CD4-positive, alpha-beta T cell treated with Interleukin-6 at 100 ng/mL for 8 hours (primary cell): ENCODE measurements at places on chromosomes 5 and 9.

DNA sequence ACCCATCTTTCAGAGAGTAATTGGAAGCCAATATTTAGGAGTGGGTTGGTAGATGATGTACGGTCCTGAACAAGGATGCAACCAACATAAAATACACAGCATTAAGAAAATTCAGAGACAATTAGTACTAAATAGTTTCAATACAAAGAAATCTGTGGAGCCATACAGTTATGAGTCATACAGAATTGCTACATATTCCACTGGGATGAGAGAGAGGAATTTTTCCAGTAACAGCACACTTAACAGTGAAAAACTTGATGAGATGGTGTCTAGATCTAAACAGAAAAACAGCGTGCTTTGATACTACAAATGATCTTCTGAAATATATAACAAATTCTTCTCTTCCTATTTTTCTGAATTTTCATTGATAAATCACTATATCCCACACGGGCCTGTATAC lies 1999.3 kb upstream of the CDH9 start:
- DNase-seq: no peak

GRCh38 chr9:128635266-128636023 lies 21.2 kb downstream of the DYNC2I2 start:
- DNase-seq: no peak

- no peak for DNase-seq
These were observed 514.9 kb upstream of the ARRDC3 start for GRCh38 chr5:91898019-91898418.

DNA sequence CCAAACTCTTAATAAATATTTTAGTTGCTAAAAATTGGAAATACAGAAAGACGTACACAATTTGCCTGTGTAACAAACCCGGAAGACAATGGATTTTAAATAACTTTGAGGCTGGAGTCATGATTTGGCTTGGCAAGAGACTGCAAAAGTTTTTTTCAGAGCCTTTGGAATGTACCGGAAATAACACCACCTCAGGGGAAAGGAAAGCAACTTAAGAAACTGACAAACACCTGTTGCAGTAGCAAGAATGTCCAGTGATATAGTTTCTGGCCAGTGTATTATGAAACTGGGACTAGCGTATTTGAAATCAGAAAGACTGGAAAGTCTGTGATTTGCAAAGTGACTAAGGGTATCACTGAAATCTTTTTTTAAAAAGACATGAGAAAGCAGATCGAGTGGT lies 842 bp downstream of the MUSK start:
- DNase-seq: no peak

GRCh38 chr9:133980864-133981588 lies 11.1 kb downstream of the VAV2 start:
- no peak for DNase-seq

DNA sequence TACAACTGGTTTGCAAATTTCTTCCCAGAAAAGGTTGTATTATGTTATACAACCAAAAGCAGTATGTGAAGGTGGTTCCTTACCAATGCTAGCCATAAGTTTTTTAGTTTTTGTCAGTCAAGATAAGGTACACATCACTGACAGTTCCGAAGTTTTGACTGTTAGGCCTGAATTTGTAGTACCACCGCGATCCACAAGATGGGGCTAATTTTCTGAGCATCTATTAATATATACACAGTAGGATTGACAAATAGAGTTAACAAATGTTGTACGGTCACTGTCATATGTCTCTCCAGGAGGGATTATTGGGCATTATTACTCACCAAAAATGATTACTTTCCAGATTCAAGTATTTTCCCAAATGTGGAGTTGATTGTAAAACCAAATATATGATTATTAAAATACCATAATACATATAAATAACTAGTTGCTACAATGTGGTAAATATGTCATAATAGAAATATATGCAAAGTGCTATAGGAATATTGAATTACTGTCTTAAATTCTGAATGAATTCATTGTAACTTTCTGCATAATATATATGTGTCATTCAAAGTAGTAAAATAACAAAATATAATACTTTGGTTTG lies 28.4 kb upstream of the LRRC19 start:
- peak; percentile 17 for DNase-seq

DNA sequence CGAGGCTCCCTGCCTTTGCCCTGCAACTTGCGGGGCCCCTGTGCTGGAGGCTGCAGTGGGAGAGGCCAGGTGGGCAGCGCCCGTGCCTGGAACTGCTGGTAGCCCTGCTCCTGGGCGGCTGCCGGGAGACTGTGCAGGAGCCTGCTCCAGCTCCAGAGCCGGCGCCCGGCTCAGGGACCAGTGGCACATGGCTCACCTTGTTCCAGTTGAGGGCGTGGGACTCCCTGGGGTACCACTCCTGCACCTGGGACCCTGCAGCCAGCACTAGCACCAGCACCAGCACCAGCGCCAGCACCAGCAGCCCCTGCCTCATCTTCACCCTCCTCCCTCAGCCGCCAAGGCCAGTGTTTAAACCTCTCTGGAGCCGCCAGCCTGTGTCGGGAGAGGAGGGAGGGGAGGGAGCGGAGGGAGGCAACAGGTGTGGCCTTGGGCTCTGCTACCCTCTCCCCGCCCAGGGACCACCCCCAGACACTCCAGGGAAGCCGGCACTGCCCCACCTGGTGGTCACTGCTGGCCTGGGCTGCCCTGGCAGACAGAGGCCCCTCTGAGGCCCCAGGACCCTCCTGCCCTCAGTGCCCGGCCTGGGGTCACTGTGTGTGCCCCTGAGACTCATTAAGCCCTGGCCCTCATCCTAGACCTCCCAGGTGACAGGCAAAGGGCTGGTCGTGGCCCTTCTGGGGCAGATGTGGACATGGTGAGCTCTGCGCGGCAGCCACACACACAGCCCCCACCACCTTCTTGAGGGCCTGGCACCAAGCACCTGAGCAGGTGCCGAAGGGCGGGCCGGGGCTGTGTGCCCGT lies at the start of gene LCN10:
LCN10 (minus strand) TSS at position 350 of the 801 bp plus-strand sequence; CDS start at position 313, 37 bp downstream.
- no peak for DNase-seq

DNA sequence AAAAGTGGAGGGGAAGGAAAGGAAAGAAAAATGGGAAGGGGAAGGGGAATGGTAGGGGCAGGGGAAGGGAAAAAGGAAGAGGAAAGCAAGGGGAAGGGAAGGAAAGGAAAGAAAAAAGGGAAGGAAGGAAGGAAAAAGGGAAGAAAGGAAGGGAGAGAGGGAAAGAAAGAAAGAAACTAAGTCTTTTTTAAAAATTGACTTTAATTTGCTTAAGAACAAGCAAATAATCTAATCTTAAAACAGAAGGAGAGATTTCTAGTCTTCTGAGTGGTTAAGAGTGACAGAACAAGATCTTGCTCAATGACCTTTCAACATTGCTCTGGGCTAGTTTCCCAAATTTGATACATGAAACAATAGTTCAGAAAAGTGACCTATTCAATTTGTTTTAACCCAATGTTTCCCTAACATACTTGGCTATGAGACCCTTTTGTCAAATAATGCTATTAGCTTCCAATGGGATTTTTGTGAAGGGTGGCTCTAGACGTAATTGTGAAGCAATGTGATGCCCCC lies 33.4 kb upstream of the GLIS3 start:
- DNase-seq: no peak

DNA sequence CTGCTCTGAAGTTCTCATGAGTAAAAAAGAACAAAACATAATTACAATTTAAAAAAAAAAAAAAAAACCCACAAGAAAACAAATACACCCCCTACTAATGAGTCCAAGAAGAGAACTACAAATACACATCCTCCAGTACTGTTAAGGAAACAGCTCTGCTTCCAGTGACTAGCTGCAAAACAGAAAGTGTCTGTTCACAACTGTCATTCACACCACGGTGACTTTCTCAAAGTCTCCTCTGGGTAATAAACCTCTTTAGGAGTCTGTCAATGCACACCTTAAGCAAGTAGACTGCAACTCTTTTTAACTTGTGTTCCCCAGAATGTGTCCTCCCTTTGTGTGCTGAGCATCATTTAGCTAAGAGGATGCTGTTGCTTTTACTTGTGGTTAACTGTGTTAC lies 6.2 kb downstream of the REEP5 start:
- DNase-seq: no peak

DNA sequence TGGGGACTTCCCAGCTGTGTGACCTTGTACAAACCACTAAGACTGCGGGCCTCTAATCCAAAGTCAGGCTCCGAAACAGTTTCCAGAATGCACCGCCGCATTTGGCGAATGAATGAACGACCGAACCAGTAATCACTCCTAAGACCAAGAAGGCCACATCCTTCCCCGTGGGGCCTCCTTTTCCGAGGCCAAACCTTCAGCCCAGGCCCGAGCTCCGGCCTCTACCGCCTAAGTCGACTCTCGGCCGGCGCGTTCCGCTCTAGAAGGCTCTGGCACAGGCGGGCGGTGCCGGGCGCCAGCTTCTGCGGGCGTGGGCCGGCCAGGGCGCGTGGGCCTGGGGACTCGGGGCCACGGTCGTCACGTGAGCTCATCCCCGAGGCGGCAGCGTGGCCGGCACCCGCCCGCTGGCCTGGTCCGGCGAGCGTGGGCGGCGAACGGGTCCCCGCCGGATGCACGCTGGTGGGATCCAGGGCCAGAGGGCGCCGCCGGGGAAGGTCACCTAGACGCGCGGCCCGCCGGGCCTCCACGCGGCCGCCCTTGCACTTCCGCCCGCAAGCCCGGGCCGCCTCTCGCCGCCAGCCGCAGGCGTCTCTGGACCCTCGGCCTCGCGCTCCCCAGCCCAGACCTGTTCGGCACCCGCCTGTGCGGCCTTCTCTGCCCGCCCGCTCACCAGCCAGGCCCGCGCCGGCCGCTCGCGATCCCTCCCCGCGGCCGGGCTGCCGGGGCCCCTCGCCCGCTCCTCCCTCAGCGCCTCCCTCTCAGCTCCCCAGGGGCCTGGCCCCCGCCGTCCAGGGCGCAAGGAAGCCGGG lies 754 bp downstream of the VDAC1 start:
- no peak for DNase-seq
